Motor neuron (in vitro differentiated cells): ENCODE measurements at places on chromosomes 12 and 14. TPM values are rescaled to one million over a fixed set of nuclear protein-coding genes. Genes with fewer than 3 reads are reported as not detected.

- peak; percentile 25 for ATAC-seq
Observed at GRCh38 chr14:41549282-41549681, 57.4 kb upstream of the LRFN5 start.

- ATAC-seq: no peak
Observed at GRCh38 chr12:116404247-116404646, 126.8 kb upstream of the MED13L start.

DNA sequence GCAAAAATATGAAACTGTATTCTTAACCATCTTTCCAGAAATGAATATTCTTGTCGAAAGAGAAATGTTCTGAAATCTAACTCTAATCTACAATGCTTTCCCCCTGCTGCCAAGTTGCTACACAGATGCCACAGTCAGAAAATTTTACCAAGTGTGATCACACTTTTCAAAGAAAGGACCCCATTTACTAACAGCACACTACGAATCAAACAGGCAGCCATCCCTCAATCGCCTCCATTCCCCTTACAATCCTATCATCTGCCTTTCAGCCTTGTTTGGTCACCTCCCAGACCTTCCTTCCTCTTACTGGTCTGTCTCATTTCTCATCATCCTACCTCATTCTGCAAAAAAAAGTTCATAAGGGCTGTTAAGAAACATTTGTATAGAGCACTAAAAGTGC is 190.1 kb downstream of the MED13L start:
- no peak for ATAC-seq

GRCh38 chr12:131032082-131032750 is 78.5 kb downstream of the ADGRD1 start:
- peak; percentile 45 for ATAC-seq

- no peak for ATAC-seq
Observed at GRCh38 chr14:64463195-64463594, 2.1 kb upstream of the AKAP5 start.

DNA sequence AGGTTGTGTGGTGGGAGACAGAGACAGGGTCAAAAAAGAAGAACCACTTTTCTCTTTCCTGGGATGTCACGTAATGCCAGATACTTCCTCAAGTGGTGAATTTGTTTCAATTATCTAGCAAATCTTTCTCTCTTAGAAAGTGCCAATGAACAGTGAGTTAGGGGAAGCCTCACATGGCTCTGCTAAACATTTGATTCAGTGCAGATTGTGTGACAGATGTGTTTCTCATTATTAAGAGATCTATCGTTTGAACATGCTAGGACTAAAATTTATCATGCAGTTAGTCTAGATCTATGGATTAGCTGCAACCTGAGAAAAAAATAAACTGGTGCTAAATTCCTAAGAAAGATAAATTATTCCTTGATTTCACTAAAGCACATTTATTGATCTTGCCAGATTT is 247.8 kb downstream of the MDGA2 start:
- ATAC-seq: no peak

DNA sequence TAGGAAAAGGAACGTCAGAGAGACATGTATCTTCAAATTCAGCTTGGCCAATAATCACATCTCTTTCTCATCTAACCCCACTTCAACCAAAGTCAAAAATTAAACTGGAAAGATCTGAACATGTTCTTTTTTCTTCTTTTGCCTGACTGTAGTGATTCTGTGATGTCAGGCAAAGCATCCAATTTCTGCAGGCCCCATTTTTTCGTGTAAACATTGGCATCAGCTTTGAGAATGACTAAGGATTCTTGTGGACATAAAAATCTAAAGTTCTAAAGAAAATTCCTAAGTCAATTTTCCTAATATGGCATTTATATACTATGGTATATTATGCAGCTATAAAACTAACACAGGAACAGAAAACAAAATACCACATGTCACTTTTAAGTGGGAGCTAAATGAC is 89.1 kb downstream of the STXBP6 start:
- no peak for ATAC-seq

DNA sequence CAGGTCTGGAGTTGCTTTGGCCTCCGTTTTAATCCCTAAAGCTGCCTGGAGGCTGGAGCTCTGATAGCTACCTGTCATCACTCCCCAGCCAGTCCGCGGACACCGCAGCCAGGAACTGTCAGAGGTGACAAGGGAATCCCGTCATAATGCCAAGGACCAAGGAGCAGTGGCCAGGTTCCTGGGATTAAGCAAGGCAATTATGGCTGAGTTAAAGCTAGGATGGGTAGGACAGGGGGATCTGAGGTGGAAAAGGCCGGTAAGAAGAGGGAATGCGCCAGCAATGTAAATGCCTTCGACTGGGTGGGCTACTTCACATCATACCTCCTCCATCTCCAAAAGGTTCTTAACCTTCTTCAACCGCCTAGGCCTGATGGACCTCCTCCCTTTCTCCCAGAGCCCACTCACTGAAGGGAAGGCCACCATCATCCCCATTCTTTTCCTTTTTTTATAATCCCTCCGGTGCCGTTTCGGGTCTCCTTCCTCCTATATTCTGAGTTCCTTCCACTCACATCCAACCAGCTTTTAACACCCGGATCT is 1.9 kb downstream of the PPP1R3E start:
- no peak for ATAC-seq

- no peak for ATAC-seq
Observed at GRCh38 chr14:58907803-58908202, 270.0 kb downstream of the DACT1 start.

DNA sequence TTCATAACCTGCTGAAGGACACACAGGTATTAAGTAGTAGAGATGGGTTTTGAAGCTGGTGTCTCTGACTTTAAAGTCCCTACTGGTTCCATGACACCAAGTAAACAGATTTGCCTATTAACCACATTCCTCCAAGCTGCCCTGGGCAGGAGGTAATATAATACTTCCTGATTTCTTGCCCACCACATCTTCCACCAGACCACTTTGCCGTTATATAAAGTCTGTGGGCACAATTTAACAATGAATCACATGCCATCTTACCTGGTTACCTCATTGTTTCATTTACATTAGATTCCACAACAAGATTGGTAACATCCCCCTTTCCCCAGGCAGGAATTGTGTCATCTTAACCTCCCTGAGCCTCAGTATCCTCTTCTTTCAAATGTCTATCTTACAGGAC is 900 bp upstream of the LRRC23 start:
- ATAC-seq: no peak

DNA sequence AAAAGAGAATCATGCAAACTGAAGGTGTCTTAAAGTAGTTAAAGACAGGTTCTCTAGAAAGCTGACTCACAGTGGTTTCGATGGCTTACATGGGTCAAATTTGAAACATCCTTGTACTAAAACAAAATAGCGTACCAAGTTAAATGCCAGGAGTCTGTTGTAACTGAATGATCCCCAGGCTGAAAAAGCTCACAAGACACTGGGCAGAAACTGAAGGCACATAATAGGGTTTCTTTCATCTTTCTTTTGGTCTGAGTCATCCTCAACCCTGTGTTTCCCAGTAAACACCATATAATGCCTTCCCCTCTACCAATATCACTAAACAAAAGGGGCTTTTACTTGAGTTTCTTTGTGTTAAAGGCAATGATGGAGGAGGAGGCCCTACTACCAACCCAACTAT is 12.8 kb downstream of the ZFYVE1 start:
- no peak for ATAC-seq

GRCh38 chr12:120529641-120530417 is 871 bp upstream of the COQ5 start:
- ATAC-seq: no peak

GRCh38 chr12:52892207-52892852 is 12.5 kb downstream of the KRT8 start:
- no peak for ATAC-seq

GRCh38 chr14:95876761-95877538 is at the start of gene TUNAR:
TSS of gene TUNAR (plus strand) at chr14:95876832.
- ATAC-seq: peak; percentile 35

DNA sequence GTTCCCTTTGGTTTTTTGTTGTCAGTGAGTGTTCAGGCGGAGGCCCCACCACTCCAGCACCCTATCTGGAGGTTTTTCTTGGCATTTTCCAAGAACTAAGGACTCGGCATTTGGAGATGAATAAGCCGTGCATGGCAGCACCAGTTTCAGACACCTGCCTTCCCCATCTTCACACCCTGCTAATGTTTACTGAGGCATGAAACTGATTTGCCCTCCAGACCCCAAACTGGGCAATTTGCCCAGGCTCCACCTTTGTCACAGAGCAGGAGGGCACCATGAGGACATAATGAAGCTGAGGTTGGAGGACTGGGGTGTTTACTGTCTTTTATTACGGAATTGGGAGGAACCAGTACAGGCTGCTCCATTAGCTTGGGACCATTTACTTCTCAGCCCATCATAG is 113.4 kb downstream of the LGMN start:
- ATAC-seq: no peak

- no peak for ATAC-seq
Observed at GRCh38 chr14:101112351-101113107, 209.0 kb upstream of the RTL1 start.

- ATAC-seq: no peak
Observed at GRCh38 chr14:38199076-38199475, 8.6 kb upstream of the SSTR1 start.

- ATAC-seq: no peak
Observed at GRCh38 chr12:4910502-4911315, 1.0 kb downstream of the KCNA1 start.

DNA sequence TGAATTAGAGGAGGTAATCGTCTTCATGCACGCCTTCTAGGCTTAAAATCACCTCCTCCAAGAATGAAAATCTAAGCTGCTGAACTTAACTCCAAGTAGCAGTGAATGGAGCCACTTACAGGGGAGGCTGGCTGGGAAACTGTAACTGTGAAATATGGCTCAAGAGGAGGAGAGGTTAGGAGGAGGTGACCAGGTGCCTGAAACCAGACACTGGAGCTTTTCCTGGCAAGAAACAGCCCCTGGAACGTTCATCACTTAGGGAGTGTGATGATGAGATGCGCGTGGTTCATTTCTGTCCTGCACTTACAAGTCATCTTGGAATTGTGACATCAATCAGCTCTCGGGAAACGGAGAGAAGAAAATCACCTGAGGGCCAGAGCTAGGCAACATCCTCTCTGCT is 62.3 kb upstream of the TMEM132C start:
- ATAC-seq: no peak

DNA sequence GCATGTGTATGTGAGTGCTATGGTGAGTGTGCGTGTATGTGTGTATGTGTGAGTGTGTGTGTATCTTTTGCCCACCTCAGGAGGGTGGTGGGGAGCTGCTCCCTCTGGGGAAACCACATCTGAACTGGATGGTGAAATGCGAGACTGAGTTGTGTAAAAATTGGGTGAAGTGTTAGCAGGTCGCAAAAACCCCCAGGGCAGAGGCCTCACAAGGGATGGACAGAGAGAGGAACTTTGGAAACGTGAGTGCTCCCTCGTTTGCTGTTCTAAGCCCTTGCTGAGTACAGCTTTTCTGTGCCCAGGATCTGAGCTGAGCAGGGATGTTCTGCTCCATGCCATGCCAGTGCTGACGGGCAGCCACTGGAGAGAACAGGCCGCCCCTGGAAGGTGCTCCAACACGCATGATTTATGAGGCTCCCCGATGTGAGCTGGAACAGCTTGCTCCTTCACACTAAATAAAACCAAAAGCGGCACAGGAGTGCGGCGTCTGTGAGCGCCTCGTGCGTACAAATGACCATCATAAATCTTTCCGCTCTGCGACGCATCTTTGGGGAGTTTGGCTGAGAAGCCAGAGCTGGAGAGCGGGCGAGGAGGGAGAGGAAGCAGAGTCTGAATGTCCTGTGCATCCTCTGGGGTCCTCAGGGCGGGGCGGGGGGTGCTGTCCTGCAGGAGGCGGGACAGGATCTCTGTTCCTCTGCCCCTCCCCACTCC is 14.1 kb upstream of the GALNT9 start:
- peak; percentile 72 for ATAC-seq

GRCh38 chr12:128267131-128267622 is at the start of gene TMEM132C:
TSS of gene TMEM132C (plus strand) at chr12:128267170. CDS start at chr12:128267403, 233 bp downstream.
- ATAC-seq: no peak

- ATAC-seq: peak; percentile 57
Observed at GRCh38 chr12:48764521-48764920, 24.4 kb downstream of the ADCY6 start.

DNA sequence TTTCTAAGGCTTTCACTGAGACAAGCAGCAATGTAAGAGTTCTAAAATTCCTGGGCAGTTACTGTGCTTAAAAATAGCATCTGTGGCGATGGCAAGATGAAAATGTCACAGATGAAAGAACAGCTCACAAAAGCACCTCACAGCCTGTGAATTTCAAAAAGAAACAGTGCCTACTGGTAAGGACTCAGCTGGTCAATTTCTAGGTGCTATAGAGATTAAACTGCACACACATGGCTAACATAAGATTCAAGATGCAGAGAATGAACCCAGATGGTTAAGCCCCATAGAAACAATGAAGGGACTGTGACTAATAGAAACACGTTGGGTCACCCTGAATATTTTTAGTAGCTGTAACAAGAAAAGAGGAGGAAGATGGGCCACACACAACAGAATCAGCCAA is 12.0 kb upstream of the IL26 start:
- no peak for ATAC-seq

DNA sequence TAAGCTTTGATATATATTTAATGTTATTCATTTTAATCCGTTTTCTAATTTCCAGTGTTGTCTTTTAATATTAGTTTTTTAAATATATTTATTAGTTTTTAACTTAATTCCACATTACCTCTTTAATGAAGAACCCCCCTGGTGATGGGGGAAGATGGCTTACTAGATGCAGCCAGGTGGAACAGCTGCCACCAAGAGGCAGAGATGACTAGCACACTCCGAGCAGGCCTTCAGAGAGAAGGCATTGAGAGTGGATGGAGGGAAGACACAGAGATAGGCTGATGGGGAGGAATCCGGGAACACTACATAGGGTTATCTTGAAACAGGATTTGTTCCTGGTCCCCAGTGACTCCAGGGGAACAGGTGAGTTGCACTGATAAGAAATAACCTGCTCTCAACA is 771.6 kb downstream of the LRFN5 start:
- no peak for ATAC-seq

- no peak for ATAC-seq
Observed at GRCh38 chr14:91847693-91848092, 19.6 kb downstream of the TC2N start.

DNA sequence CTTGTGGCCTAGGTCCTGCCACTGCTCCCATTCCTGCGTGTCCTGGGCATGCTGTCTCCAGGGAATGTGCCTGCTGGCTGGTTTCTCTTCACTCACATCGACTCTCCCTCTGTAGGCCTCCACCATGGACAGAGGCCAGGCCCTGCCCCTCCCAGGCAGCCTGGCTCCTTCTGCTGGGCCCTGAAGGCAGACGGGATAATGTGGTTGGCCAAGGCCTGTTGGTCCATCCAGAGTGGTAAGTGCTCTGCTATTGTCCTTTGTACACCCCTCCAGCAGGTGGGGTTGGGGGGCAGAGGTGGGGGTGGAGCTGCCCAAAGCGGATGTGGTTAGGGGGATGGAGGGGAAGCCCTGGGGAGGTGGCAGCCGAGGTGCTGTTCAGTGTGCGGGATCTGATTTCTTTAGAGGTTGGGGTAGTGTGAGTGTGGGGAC is 9.5 kb upstream of the NR4A1 start:
- peak; percentile 42 for ATAC-seq

Gene GPR132
- total RNA-seq: not detected in 2 replicates

Gene CD163L1
- 1.0 and 1.3 TPM in 2 replicates for total RNA-seq

Gene SVOP
- 16.4 and 16.8 TPM in 2 replicates for total RNA-seq

Gene MBD6
- 11.5 and 17.3 TPM in 2 replicates for total RNA-seq

Gene ADAM21
- total RNA-seq: 1.3 and 4.0 TPM in 2 replicates

Gene ITGA5
- 38.8 and 49.4 TPM in 2 replicates for total RNA-seq

Gene ACAD10
- 17.1 and 19.4 TPM in 2 replicates for total RNA-seq

Gene FANCM
- 2.8 and 2.9 TPM in 2 replicates for total RNA-seq

Gene COL2A1
- total RNA-seq: 2.4 and 3.0 TPM in 2 replicates

Gene ZBTB42
- total RNA-seq: 3.3 and 3.8 TPM in 2 replicates

Gene PNMA1
- 22.2 and 25.5 TPM in 2 replicates for total RNA-seq

Gene TAS2R42
- total RNA-seq: 1.8 and 2.3 TPM in 2 replicates

Gene CCDC92
- total RNA-seq: 25.5 and 38.7 TPM in 2 replicates

Gene SLC7A8
- 1.9 and 2.6 TPM in 2 replicates for total RNA-seq

Gene PZP
- 0.08 and 0.27 TPM in 2 replicates for total RNA-seq

Gene DEGS2
- total RNA-seq: 0.71 and 0.94 TPM in 2 replicates

Gene GALNT8
- total RNA-seq: 0.09 and 1.7 TPM in 2 replicates
